Right atrium auricular region (tissue), 2 donors: ENCODE measurements at places on chromosomes 4 and X.
A peak's percentile ranks its signal among the peaks of the same experiment; 100 is the strongest.

- DNase-seq: no peak
Observed at GRCh38 chr4:186627226-186627865, 72.0 kb upstream of the MTNR1A start.

- no peak for DNase-seq
Observed at GRCh38 chrX:47311932-47312774, 58.2 kb upstream of the ZNF157 start.

DNA sequence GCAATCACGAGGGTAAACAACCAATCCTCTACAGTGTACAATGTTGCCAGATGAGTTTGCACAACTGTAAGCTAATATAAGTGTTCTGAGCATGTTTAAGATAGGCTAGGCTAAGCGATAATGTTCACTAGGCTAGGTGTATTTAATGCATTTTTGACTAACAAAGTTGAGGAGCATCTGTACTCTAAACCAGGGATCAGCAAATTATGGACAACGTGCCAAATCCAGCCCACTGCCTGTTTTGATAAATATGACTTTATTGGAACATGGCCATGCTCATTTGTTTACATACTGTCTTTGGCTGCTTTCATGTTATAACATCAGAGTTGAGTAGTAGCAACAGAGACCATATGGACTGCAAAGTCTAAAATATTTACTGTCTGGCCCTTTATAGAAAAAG, 46.3 kb upstream of the ARHGEF6 start:
- no peak for DNase-seq

GRCh38 chr4:56914336-56914735, 6.6 kb downstream of the REST start:
- no peak for DNase-seq

DNA sequence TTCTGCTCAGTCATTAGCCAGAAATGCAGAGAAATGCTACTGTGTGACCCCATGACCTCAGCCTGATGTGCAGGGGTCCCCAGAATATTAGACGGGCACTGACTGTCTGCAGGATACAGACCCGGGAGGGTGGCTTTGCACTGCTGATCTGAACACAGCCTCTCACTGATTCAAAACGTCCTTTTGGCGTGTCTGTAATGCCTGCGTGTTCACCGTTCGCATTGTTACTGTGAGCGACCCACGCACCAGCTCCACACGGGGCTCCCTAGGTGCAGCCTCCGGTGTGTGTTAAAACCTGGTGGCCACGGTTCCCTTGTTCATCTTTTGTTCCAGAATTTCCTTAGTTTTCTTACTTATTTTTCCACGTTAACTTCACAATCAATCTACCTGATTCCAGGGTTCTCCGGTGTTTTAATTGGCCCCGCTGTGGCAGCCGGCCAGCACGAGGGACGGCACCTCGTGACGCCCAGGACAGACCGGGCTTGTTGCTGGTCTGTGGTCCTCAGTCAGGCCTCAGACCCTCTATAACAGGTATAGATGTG, 32.0 kb upstream of the SPON2 start:
- peak; percentile 56 for DNase-seq

- no peak for DNase-seq
Observed at GRCh38 chr4:83370640-83370906, 35.9 kb upstream of the HPSE start.

GRCh38 chr4:184097241-184097605, 120.5 kb downstream of the ENPP6 start:
- peak; percentile 74 for DNase-seq

DNA sequence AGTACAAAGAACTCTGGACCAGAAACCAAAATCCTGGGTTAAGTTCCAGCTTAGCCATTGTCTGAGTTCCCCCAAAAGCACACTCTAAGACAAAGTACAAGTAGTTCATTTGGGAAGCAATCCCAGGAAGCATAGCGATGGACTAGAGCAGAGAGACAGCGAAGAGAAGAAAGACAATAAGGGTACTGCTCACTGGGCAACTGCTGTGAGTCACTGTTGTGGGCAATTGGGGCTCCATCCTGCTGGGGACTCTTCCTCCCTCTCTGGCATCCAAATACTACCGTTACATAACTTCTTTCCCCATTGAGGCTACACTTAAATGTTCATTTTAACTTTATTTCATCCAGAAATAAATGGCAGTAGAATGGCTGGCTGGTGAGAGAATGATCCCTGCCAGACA, 14.1 kb downstream of the SRPX start:
- DNase-seq: no peak

- no peak for DNase-seq
Observed at GRCh38 chr4:168247603-168248002, 70.9 kb downstream of the DDX60 start.

GRCh38 chr4:15586066-15586465, 69.1 kb downstream of the FBXL5 start:
- no peak for DNase-seq
